ENCODE measurements at places on chromosomes 3 and 15.

DNA sequence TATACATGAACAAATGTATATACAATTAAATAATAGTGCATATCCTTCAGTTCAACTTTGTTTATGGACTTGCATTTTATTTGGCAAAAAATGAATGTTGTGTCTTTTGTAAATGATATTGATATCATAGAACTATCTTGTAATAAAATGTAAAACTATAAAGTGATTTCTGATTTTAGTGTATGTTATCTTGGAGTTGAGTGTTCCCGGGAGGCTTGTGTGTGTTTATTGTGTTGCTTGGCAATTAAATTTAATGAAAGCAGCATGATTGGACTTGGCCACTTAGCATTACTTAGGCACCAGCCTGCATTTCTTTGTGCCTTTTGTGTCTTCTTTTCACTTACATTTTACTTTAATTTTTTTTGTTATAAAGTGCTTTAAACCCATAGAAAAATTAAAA, 10.6 kb downstream of the ARHGEF26 start:
- DNase-seq, result no peak

GRCh38 chr15:35991386-35991785, 445.4 kb upstream of the DPH6 start:
- DNase-seq, result no peak

- DNase-seq, result no peak
These were observed 2.6 kb upstream of the TPRA1 start for GRCh38 chr3:127593178-127593577.

GRCh38 chr3:111724694-111725093, 129.5 kb upstream of the ZBED2 start:
- no peak for DNase-seq

GRCh38 chr3:45590822-45591546, 3.6 kb upstream of the LIMD1 start:
- no peak for DNase-seq

DNA sequence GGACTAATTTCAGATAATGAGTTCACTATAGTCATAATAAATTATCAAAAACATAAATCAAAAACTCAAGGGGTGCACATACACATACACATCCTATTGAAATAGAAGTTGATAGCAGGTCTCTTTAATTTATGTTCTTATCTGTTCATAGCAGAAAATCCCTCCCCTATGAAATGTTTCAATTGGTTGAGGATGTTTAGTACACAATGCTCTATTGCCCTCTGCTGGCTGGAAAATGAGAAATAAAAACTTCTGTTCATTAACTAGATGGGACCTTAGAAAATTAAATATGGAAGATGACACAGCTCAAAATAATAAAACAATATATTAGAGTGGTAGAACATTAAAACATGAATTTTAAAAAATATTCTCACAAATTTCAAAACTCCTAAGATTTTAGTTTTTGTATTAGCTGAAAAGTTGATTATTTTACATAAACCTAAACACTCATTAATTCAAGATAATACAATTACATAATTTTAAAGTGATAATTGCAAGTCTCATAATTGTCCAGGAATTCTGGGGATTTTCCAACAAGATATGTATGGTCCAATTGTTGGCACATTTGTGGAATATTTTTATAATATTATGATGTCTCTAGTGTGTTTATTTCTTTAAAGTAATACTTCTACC, 735.0 kb downstream of the ROBO1 start:
- DNase-seq, result no peak

DNA sequence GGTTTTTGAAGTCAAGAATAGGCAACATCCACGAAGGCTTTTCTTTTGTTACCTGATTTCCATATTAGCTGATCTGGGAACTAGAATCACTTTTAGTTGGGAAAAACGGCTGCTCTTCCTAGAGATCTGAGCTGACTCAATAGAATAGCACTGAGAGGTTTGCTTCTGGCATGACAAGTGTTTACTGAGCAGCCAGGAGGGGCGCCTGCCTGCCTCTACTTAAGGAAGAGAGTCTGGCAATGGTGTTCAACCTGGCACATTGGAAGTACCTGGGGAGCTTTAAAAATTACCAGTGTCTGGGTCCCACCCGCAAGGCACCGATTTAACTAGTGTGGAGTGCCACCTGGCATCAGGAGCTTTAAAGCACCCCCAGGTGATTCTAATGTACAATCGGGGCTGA, 34.4 kb downstream of the FAM43A start:
- no peak for DNase-seq

DNA sequence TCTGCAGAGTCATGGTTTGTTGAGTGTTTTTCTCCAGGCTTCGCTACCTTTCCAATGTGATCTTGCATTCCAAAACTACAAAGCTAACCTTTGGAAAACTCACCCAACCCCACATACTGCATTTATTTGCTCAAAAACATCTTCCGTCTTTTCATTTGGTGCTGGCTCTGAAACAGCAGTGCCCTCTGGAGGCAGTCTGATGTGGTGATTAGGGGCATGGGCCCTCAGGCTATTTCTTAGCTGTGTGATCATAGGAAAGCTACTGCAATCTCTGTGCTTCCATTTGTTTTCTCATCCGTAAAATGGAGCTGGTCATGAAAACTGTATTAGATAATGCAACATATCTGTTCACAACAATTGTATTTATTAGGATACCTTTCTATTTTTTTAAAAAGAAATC, 47.0 kb downstream of the MTHFS start:
- DNase-seq, result no peak

DNA sequence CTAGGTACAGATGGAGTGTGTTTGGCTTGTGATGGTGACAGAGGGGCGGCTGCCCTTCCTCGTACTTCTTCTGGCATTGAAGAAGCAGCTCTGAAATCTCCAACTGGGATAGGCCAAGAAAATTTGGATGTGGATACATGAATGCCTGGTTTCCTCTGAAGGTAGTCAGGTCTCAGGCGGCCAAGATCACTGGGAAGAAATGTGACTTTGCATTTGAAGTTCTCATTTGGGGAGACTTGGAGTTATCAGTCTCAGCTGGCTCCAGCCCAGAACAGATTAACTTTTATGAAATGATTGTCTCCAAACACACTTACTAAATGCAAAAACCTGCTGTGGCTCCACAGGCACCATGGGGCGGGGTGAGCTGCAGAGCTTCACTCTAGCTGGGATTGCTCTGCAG, 215.9 kb downstream of the THSD4 start:
- no peak for DNase-seq

DNA sequence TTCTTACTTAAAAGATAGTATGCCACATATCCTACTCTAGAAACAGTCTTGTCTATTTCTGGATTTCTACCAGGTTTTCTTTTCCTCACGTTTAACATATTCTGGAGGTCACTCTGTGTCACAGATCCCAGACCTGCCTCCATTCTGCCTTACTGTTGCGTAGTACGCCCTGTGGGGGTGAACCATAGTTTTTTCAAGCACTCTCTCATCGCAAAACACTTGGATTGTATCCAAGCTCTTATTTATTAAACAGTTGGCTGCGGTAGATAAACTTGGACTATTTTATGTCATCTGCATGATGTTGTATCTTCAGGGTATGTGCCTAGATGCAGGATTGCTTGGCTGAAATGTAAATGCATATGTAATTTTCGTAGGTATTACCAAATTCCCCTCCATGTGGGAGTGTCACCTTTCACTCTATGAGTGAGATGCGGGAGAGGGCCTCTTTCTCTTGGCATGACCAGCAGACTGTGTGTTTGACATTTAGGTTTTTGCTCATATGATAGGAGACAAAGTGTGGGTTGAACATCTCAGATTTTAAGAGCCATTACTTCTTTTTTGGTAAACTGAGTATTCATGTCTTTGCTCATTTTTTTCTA, 55.8 kb downstream of the ABTB1 start:
- DNase-seq, result no peak

- no peak for DNase-seq
These were observed 4.0 kb upstream of the DENND6A start for GRCh38 chr3:57696801-57697321.

DNA sequence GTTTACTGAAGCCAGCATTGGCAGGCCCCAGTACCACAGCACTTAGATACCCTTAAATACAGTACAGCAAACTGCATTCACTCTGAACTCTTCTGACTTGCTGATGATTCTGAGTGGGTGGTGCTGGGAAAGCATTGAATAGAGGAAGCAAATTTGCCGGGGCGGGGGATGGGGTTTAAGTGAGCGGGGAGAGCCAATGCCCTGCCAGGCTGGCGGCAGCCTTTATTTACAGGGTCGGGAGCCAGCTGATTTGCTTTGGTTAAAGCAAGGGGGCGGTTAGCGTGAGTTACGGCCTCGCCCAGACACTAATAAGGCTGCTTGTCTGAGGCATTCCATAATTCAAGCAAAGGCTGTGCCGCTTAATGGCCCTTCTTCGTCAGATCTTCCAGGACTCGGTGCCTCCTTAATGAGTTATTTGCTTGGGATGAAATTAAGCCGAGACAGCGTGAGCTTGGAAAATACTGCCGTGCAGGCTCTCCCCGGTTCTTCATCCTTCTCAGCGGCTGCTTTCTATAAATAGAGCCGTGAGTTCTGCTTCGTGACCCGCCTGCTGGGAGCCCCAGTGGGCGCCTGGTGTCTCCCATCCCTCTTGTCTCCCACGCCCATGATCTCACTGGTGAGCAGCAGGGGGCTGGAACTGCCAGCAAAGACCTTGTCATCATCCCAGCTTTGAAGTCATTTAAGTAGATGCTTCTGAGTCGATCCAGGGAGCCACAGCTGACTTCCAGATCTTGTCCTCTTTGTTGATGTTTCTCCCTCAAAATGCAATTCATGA, 25.8 kb downstream of the SPSB4 start:
- DNase-seq, result peak; percentile 3

DNA sequence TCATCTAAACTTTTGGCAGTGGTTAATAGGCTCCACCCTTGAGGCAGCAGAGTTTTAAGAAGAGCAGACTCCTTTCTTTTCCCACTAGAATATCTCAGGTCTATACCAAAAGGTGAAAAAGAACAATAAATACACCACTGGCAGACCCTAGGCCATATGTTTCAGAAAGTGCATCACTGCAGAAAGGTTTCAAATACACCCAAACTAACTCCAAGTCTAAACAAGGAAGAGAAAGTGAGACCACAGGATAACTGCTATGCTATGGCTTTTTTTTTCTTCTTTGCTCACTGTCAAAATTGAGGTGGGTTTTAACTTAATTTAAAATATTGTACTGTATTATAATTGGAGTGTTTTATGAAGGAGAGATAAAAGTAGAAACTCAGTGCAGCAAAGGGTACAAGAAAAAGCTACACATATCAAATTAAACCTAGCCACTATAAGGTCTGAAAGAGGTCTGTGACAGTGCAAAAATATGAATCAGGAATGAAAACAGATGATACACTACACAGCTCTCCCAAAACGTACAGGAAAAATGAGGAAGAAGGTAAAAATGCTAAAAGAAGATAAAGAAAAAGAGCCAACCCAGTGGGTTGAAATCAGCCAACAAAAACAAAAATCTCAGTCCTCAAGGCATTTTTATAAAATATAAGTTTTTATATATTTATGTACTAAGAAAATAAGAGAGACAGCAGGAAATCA, 8.4 kb downstream of the SNX4 start:
- DNase-seq, result no peak

- DNase-seq, result no peak
These were observed 152.9 kb downstream of the XXYLT1 start for GRCh38 chr3:195117978-195118581.

- no peak for DNase-seq
These were observed 438.7 kb upstream of the KCNMB2 start for GRCh38 chr3:178097576-178097975.

DNA sequence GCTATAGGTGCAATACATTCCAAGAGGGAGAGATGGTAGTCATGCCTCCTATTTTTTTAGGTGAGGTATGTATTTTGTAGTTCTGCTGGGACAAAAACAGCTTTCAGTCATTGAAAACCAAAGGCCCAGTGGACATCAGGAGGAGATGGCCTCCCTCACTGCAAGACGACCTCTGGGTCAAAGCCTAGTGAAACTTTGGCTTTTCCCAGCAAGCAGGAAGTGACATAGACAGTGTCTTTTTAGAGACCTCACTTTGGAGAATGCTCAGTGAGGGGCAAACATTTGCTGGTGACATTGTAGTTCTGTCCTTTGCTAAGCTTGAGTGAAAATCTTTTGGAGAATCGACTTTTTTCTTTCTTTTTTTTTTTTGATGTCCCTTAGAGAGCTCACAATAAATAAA, 27.3 kb downstream of the LIPC start:
- DNase-seq, result no peak

- no peak for DNase-seq
These were observed 23.9 kb upstream of the OR5H6 start for GRCh38 chr3:98240131-98240530.

DNA sequence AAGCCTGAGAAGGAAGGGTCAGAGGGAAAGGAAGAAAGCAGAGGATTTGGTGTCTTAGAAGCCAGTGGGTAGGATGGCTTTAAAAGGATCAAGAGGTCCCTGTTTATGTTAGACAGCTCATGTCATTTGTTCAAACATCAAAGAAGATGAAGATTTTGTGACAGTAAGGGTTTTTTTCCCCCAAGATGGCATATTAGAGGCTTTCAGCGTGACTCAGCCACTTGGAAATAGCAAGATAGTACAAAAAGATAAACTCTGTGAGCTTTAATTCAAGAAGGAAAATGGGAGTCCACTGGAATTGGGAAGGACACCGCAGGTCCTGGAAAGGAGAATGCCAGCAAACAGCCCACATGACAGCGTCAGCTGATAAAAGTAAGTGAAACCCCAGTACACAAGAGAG, 467.1 kb upstream of the THBS1 start:
- DNase-seq, result no peak

DNA sequence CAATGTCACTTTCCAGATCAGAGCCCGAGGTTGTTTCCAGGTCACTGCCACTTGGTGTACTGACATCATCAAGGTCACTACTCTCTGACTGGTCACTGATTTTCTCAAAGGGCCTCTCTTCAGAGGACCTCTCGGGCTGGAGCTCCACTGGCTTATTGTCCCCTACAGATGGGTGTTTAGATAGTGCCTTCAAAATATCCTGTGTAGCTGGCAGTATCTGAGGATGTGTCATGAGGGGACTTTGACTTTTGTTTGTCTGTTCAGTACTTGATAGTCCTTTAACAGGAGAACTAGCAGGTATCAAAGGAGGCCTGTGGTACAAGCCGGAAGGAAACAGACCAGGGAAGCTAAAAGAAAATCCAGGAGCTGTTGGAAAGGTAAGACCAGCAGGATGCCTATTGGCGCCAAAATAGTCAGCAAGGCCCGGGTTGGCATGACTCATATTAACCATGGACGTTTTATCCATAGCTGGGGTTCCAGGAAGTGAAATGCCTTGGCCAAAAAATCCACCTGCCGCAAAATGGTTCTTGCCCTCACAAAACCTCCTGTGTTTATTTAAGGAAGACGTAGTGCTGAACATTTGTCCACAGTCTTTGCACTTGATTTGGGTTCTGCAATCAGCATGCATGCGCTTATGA, 547.3 kb downstream of the MECOM start:
- no peak for DNase-seq

DNA sequence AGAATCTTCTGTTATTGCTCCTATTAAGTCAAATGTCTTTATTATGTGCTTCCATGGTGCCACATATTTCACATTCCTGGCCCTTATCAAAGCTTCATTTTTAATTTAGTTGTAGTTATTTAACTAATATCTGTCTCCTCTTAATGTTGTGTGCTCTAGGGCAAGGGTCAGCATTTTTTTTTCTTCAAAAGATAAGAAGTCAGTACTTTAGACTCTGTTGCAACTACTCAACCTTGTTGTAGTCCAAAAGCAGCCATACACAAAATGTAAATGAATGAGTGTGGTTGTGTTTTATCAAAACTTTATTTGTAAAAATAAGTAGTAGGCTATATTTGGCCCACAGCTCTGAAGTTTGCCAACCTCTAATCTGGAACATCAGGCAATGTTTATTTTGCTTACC, 394.7 kb upstream of the CBLB start:
- DNase-seq, result no peak

GRCh38 chr15:38145651-38146111, 107.0 kb upstream of the SPRED1 start:
- no peak for DNase-seq

- no peak for DNase-seq
These were observed 68.9 kb upstream of the HERC1 start for GRCh38 chr15:63902671-63903035.

Data from KG1 (cell line).